ENCODE measurements at places on chromosomes 5 and 9. TPM values are rescaled to one million over a fixed set of nuclear protein-coding genes. Genes with fewer than 3 reads are reported as not detected.

DNA sequence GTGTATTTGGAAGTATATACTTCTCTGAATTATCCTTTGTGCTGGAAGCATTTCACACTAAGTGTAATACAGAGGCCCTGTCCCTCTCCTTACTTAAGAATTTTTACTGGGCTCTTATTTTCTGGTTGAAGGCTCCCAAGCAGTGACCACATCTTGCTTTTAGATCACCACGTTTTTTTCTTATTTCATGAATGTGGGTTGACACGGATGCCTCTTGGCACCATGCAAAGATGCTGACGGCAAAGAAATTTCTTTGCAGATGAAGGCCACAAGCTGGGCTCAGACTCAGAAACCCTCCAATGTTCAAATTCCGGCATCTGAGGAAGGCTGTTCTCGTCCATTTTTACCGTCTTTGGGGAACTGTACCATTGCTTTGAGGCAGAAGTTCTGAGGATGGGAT lies 168.5 kb downstream of the HMHB1 start:
- DNase-seq, result no peak

Gene ARL14EPL
- total RNA-seq, result 0.63 TPM

DNA sequence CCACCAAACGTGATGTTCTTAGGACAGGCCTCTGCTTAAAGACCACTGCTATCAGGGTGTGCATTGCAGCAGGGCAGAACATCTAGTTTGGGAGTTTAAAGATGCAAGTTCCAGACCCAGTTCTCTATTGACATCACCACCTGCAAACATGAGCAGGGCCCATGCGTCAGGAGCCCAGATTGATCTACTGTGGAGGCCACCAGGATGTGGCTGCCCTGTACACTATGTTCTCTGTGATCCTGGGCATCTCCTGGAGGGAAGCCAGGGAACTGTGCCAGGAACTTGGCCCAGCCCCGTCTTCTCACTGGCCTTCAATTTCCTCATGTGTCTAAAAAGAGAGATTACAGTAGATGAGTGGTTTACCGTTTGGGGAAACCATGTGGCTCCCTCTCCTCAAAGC lies 87.1 kb downstream of the PDE6A start:
- peak; percentile 80 for DNase-seq

DNA sequence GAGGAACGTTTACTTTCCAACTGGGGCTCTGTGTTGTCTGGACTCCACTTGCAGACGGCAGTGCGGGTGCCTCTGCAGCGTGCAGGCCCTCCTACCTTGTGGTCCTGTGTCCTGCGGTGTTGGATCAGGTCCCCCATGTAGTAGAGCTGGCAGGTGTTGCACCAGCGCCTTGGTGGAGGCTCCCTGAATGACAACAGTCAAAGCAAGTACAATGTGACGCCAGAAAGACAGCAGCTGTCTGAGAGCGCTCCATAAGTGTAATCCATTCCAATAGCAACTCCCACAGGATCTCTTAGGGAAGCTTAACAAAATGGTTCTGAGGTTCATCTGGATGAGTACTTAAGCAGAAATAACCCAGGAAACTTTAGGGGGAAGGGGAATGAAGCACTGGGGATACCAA lies 9.9 kb downstream of the BBLN start:
- no peak for DNase-seq

DNA sequence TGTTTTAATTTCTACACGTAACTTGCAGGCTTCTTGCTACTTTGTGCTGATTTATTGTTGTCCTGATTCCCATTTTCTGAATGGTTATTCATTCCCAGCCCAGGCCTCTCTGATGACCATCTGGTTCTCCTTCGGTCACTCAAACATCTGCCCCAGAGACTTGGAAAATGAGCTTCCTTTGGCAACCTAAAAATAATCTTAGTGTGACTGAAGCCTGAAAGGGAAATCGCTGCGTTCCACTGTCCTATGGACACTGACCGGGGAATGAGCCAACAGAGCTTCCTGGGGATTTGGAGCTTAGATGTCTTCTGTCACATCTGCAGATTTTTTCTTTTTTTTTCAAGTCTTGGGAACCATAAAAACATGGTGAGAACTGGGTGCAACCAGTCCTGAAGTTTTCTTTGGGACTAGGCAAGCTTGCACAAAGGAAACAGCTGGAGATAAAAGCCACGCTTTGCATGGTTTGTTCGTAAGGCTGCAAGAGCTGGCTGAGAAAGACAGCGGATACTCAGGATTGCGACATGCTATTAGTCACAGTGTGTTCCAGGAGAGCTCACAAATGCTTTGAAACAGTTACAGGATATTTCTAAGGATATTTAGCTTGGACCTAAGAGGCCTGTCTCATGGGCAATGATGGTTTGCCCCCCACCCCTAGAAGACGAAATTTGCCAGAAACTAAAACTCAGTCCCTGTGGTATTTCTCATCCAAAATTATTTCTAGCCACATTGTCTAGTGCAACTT lies 146.2 kb downstream of the GOLPH3 start:
- peak; percentile 71 for DNase-seq

- DNase-seq, result no peak
Measured at GRCh38 chr9:26013199-26013598, 335.0 kb upstream of the TUSC1 start.

Gene CATSPER3
- 0.29 TPM for total RNA-seq

GRCh38 chr5:68872088-68872839 lies 221.6 kb upstream of the SLC30A5 start:
- no peak for DNase-seq

GRCh38 chr5:142287973-142288313 lies 36.9 kb downstream of the SPRY4 start:
- no peak for DNase-seq

Gene CDO1
- 11.6 TPM for total RNA-seq

GRCh38 chr5:172453986-172454357 lies 353 bp downstream of the SH3PXD2B start:
- peak; percentile 78 for DNase-seq

- no peak for DNase-seq
Measured at GRCh38 chr5:146466521-146467349, 19.6 kb downstream of the TCERG1 start.

GRCh38 chr5:96483878-96484277 lies 50.8 kb upstream of the PCSK1 start:
- DNase-seq, result no peak

DNA sequence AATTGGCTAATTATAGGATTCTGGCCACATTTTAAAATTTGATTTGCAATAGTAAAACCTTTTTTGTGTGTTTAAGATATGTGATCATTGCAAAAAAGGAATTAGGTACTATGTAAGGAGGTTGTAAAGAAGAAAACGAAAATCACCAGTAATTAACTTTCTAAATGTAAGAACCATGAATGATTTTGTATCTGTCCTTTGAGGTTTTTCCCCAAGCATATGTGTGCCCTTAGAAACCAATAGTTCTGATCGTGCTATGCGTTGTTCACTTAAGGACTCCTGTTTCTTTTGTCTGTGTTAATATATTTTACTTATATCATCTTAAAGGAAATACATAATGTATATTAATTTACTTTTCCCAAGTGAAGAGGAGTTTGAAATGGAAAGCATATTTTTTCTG lies 410.2 kb downstream of the PSAT1 start:
- DNase-seq, result no peak

DNA sequence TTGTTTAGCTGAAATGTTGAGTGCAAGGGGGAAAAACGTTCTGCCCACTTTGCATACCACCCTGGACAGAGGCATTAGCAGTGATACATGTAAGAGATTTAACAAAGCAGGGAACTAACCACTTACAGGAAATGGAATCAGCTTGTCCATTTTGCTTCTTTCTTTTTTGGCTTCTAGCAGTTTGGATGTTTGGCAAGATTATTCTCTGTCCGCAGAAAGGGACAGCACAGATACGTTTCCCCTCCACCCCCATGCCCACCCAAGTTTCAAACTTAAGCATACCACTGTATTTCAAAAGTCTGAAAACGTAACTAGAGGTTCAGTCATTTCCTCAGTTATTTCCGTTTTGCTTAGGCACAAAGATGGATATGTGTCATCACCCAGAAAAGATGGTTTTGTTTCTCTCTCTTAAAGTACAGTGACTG lies 118.4 kb downstream of the GDNF start:
- DNase-seq, result no peak

- no peak for DNase-seq
Measured at GRCh38 chr9:121333950-121334773, 35.9 kb downstream of the STOM start.

Gene DOCK8
- total RNA-seq, result 20.2 TPM

- no peak for DNase-seq
Measured at GRCh38 chr9:113426701-113427100, 16.2 kb downstream of the C9orf43 start.

DNA sequence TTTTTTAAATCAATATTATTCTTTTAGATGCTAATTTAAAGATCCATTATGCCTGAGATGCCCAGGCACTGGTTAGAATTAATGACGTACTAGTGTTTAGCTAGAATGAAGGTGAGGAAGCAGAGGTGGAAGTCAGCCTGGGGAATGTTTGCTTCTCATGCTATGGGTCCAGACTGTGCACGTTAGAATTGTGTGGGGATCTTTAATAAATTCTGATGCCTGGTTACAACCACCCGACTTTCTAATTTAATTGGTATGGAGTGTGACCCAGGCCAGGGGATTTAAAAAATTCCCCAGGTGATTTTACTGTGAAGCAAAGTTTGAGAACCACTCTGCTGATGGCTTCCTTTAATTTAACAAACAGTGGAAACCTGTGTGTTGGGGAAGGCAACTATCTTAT lies 111.1 kb downstream of the DOCK2 start:
- DNase-seq, result no peak

- no peak for DNase-seq
Measured at GRCh38 chr5:111268300-111268699, 44.1 kb downstream of the CAMK4 start.

- DNase-seq, result peak; percentile 92
Measured at GRCh38 chr9:127897193-127897692, 2.2 kb downstream of the ST6GALNAC6 start.

GRCh38 chr9:109064963-109065702 lies 51.8 kb upstream of the CTNNAL1 start:
- DNase-seq, result no peak

Measured in aorta (tissue), 5 donors.